ENCODE measurements at places on chromosomes 2 and 18.

DNA sequence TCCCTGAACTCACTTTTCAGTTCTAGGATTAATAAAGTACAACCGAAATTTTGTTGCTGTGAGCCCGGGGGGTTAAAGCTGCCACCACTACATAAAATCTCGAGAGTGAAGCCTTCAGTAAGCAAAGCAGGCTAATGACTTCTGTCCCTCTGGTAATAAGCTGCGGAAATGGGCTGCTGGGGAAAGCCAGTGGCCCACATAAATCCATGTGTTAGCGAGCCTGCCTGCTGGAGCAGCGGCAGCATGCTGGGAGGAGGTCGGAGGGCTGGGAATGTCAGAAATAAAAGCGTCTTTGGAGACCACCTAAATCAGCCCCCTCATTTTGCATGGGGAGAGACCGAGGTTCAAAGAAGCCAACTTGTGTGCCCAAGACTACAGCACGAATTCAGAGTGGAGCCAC, 371.7 kb downstream of the TNS1 start:
- DNase-seq = no peak

DNA sequence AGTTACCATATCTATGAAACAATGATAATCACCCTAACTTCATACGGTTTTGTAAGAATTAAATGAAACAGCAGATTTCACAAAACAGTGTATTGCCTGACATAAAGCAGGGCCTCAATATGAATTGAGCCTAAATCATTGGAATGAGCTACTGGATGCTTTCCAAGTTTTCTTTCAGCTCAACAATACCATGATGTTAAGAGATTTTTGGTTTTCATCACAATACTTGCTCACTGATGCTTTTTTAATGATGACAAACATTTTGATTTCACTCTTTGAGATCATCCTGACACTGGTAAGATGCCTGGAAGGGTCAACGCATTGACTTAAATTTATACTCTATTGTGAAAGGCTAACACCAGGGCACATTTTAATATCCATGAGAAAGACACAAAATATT, 377.5 kb downstream of the ZNF521 start:
- DNase-seq = no peak

GRCh38 chr2:109392816-109393661, 220.7 kb downstream of the SEPTIN10 start:
- no peak for DNase-seq

- no peak for DNase-seq
Measured at GRCh38 chr18:45859334-45859733, 33.9 kb downstream of the SIGLEC15 start.

- DNase-seq = no peak
Measured at GRCh38 chr18:24277516-24278195, 120.0 kb downstream of the OSBPL1A start.

GRCh38 chr2:8659092-8659734, 22.6 kb upstream of the ID2 start:
- DNase-seq = peak; percentile 52

DNA sequence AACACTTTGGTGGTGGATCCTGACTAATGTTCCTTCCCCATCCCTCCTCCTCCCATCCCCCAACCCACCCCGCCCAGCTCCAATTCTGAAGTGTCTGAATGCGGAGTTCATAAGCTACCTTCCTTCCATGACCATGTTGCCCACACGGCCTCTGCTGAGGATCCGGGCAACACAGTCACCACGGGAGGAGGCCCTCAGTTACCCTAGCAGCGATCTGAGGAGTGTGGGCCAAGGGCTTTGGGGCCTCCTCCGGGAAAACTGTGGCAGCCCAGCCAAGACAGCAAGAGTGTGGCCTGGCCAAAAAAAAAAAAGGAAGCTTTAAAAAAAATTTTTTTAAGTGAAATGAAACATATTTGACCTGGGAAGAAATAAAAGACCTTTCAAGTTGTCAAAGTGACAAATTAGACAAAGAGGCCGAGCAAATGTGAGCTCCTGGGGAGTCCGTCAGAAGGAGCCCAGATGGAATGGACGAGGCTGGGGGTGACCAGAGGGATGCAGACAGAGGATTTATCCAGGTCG, 169.0 kb upstream of the PKDCC start:
- no peak for DNase-seq

GRCh38 chr2:118127250-118127649, 39.0 kb downstream of the INSIG2 start:
- no peak for DNase-seq

Measured in SK-N-SH (cell line).